Germinal center (tissue), 1 donor: ENCODE measurements at places on chromosomes 3 and 15.
A peak's percentile ranks its signal among the peaks of the same experiment; 100 is the strongest.

- no peak for DNase-seq
Measured at GRCh38 chr15:43912208-43912607, 85.4 kb downstream of the WDR76 start.

DNA sequence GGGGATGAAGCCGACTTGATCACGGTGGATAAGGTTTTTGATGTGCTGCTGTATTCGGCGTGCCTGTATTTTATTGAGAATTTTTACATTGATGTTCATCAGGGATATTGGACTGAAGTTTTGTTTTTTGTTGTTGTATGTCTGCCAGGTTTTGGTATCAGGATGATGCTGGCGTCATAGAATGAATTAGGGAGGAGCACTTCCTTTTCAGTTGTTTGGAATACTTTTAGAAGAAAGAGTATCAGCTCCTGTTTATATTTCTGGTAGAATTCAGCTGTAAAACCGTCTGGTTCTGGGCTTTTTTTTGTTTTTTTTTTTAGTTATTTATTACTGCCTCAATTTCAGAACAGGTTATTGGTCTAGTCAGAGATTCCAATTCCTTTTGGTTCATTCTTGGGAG lies 93.7 kb downstream of the SLC25A26 start:
- DNase-seq = no peak

DNA sequence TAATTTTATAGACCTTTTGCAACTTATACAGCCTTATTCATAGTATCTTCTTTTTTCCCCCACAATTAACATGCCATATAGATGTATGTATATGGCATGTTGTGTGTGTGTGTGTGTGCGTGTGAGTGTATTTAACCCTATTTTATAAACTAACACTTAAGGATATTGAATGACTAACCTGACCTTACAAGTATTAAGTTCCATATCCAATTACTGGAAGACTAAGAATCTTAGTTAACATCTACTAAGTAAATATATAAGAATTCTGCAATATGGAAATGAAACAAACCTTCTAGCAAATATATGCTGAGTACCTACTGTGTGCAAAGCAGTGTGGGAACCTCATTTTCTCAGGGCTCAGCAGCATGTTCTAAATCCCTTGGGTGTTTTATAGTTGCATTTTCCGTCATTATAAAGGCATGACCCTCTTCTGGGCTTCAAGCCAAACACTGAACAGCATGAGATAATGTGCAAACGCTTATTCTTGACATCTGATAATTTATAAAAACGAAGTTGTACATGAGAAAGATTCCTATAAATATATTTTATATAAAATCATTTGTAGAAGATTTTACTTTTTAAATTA lies 105.5 kb downstream of the NLGN1 start:
- no peak for DNase-seq

DNA sequence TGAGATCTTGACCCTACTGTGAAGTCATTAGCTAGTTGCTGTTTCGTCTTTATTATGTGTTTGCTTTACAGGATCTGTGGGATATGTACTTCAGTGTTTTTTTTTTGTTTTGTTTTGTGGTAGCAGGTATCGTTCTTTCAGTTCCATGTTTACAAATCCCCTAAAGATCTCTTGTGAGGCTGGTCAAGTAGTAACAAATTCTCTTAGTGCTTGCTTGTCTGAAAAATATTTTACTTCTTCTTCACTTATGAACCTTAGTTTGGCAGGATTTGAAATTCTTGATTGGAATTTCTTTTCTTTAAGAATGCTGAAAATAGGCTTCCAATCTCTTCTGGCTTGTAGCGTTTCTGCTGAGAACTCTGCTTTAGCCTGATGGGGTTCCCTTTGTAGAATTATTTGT lies 235.8 kb upstream of the ALCAM start:
- no peak for DNase-seq

- no peak for DNase-seq
Measured at GRCh38 chr3:62550439-62550838, 177.1 kb upstream of the FEZF2 start.

DNA sequence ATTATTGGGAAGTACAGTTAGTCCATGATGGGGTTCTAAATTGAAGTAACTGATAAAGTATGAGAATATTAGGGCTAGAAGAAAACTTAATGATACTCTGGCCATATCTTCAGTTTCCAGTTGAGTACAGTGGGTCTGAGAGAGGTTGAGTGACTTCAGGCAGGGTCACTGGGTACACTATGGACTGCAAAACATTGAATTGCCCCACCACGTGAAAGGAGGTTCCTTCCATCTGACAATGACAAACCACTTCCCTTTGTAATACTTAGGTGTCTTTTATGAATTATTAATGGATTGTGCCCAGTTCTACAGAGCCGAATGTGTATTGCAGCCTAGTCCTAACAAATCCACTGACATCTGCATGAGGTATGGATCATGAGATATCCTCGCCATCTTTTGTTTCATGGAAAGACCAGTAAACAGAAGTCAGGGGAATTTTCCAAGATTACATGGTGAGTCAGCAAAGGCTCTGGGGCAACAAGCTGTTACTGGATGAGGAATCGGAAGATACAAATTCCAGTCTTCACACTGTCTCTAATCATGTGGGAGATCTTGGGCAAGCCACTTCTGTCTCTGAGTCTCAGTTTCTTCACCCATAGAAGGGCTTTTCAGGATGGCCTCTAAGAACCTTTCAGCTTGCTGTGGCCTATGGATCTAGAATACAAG lies 66.5 kb upstream of the BCL6 start:
- DNase-seq = no peak

GRCh38 chr15:35768949-35769348 lies 223.0 kb upstream of the DPH6 start:
- no peak for DNase-seq

- no peak for DNase-seq
Measured at GRCh38 chr15:78004919-78005634, 72.4 kb downstream of the TBC1D2B start.

DNA sequence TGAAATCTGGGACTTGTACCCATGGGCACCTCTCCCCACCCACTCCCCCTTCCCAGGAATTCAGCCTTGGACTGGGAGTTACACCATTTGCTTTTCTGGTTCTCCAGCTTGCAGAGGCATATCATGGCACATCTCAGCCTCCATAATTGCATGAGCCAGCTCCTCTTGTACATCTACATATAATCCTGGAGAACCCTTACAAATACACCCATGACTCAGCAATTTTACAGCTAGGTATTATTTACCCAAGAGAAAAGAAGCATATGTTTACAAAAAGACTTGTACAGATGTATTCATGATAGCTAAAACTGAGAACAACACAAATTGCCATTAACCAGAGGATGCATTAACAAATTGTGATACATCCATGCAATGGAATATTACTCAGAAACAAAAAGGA lies 58.4 kb downstream of the RPLP1 start:
- no peak for DNase-seq

GRCh38 chr3:132448216-132448961 lies 31.1 kb downstream of the DNAJC13 start:
- no peak for DNase-seq

- DNase-seq = no peak
Measured at GRCh38 chr3:155664925-155665695, 79.8 kb downstream of the PLCH1 start.

GRCh38 chr3:14941871-14942270 lies 5.5 kb upstream of the NR2C2 start:
- no peak for DNase-seq

GRCh38 chr3:17942856-17943255 lies 200.4 kb upstream of the TBC1D5 start:
- DNase-seq = no peak

DNA sequence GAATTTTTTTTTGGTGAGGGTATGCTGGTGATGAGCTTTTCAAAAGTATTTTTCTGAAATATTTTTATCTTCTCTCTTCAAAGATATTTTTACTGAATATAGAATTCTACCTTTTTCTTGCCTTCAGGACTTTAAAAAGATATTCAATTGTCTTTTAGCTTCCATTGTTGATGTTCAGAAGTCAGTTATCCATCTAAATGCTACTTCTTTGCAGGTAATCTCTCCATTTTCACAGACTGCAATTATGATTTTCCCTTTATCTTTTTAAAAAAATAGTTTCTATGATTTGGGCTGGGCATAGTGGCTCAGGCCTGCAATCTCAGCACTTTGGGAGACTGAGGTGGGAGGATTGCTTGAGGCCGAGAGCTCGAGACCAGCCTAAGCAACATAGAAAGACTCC lies 222.4 kb downstream of the IL20RB start:
- no peak for DNase-seq

DNA sequence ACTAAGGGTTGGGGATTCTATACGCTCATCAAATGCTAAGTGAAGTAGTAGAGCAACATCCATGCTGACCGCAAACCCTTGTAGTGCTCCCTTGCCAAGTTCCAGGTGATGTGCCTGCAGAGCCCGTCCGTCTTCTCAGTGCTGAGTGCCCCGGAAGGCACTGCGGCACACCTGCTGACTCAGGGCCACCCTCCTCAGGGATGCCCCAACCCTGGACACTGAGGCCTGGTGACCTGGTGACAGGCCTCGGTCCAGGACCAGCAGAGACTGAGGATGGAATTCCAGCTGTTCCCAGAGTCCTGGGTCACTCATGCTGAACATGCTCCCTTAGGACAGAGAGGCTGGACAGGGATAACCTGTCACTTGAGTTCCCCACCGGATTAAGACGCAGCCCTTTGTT lies 422.5 kb downstream of the OCA2 start:
- no peak for DNase-seq

GRCh38 chr3:38560996-38561717 lies 65.0 kb downstream of the EXOG start:
- no peak for DNase-seq

DNA sequence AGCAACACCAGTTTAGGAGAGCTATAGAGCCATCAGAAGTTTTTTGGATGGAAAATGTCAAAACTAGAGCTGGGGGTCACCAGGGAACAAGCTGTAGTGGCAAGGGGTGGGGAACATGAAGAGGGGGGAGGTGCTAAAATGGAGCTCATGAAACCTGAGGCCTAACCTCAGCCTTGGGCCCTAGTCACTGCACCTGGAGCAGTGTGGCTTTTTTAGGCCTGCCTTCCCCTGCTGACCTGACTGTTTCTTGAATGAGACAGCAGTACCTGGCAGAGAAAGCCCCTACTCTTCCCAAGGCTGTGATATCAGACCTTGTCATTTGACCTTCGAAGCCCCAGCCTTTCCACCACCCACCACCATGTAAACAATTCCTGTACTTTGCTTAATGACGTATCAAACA lies 383.5 kb downstream of the EPHB1 start:
- DNase-seq = no peak

GRCh38 chr3:18580268-18580667 lies 155.1 kb upstream of the SATB1 start:
- DNase-seq = no peak

GRCh38 chr3:192863091-192863420 lies 54.6 kb downstream of the MB21D2 start:
- DNase-seq = no peak

GRCh38 chr3:359672-360071 lies 163.1 kb downstream of the CHL1 start:
- peak; percentile 46 for DNase-seq

DNA sequence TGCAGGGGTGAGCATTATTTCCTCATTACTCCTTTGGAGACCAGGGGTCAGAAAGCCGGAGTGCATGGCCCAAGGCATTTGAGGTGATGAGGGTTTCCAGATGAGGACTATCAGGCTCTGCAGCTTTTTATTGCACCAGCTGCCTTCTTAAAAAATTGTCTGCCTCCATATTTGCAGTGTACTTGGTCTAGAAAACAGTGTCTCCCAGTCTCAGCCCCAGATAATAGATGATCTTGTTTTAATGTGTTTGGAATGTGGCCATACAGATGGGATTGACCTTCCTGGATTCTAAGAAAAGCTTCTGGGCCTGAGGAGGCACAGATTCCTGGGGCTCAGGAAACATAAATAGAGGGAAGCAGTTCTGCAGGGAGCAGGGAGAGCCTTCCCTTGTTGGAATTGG lies 123.3 kb downstream of the GABRG3 start:
- DNase-seq = no peak

DNA sequence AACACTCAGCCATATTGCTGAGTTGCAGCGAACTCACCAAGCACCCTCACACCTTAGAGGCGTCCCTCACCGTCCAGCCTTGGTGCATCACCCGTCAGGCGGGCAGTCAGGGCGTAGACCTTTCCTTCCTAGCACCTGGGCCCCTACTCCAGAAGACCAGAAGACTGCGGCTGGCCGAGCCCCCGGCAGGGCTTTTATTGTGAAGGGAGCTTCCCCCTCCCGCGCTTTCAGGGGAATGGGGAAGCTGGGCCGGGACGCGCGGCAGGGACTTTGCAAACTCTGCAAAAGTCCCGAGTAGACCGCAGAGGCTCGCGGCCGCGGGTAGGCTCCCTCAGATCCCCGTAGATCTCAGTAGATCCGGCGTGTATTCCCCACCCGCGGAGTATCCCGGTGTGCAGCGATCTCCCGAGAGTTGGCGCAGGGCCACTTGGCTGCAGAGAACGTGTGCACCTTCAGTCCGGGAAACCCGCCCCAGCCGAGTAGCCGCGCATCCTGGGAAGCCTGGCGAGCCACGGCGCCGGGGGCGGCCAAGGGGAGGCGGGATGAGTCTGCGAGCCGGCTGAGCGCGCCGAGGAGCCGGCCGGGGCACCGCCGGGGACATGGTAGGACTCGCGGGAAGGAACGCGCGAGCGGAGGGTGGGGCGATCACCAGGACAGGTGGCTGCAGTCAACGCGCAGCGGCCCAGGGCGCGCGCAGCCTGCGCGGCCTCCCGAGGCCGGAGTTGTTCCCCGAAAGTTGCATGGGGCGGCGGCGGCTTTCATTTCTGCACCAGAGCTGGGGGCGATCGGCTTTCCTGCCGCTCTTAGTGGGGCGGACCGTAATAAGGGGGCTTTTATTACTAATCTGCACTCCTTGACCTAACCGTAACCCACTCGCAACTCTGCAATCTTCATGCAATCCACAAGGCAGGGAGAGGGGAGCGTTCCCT lies at the start of gene GASK1A:
Gene GASK1A (plus strand): TSS at position 268 of the 929 bp plus-strand sequence. CDS start 332 bp downstream, at position 600.
- DNase-seq = no peak

DNA sequence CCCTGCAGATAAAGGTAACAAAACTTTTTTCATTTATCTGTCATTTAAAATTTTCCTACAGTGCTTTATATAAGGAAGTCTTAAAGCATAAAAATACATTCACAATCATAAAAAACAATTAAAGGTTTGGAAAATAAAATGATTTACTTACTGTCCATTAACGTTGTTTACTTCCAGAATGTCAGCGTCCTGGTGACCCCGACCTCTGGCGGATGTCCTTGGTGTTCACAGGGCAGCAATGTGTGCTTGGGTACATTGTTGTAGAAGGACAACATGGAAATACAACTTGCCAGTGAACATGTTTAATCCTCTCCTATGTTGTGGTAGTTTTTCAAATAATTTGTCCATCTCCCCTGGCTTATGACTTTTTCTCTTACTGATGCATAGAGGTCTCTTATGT lies 168.8 kb upstream of the NDN start:
- DNase-seq = no peak

DNA sequence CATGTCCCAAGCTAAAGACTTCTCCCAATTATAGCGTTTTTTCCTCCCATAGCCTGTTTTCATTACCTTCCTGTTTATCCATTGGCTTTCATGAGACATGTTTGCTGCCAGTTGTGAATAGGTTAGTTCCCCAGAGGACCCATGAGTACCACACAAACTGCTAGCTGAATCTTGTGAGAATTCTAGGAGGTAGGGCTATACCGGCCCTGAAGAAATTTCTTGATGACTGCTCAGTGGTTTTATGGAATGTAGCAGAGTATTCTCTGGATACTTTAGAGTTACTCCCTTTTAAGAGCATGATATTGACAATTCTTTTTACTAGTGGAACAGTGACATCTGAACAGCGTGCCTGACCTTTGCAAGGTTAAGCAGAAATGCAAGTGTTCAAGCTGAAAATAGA lies 210.4 kb downstream of the MCTP2 start:
- DNase-seq = no peak
